Left lobe of liver (tissue), 2 donors: ENCODE measurements at places on chromosomes 5 and 9. TPM values are rescaled to one million over a fixed set of nuclear protein-coding genes. Genes with fewer than 3 reads are reported as not detected.

The PCDHA9 gene
- not detected for total RNA-seq

The EGFL7 gene
- 42.3 TPM for total RNA-seq

The ENHO gene
- total RNA-seq, result 3.9 TPM

The SDHA gene
- total RNA-seq, result 232 TPM

The DHFR gene
- total RNA-seq, result 23.1 TPM

The CLTA gene
- 61.8 TPM for total RNA-seq

The CTSL gene
- 152 TPM for total RNA-seq

The GABRP gene
- total RNA-seq, result 0.45 TPM

The BARHL1 gene
- total RNA-seq, result not detected

The RNF145 gene
- total RNA-seq, result 8.4 TPM

The ADAMTS19 gene
- 0.23 TPM for total RNA-seq

The SPINK6 gene
- total RNA-seq, result not detected

The SOHLH1 gene
- total RNA-seq, result not detected

The KCTD16 gene
- 0.05 TPM for total RNA-seq

The IGIP gene
- total RNA-seq, result 7.0 TPM

The SPINK4 gene
- total RNA-seq, result not detected

The GADD45G gene
- 17.5 TPM for total RNA-seq

The MEIKIN gene
- total RNA-seq, result not detected

The GNE gene
- total RNA-seq, result 94.4 TPM

The TGFBR1 gene
- total RNA-seq, result 13.5 TPM

The ENTPD2 gene
- total RNA-seq, result 1.7 TPM

The ECSCR gene
- total RNA-seq, result 2.0 TPM

The RNF130 gene
- total RNA-seq, result 102 TPM

The C5orf52 gene
- not detected for total RNA-seq

The SPATA31D4 gene
- total RNA-seq, result not detected

The KLF4 gene
- total RNA-seq, result 2.9 TPM

The PCDHB4 gene
- total RNA-seq, result 0.35 TPM

The RANBP17 gene
- total RNA-seq, result 3.0 TPM

The BTNL3 gene
- not detected for total RNA-seq
